ENCODE measurements at places on chromosomes 11 and 22. TPM values are rescaled to one million over a fixed set of nuclear protein-coding genes. Genes with fewer than 3 reads are reported as not detected.

Gene POTEH
- not detected for total RNA-seq

DNA sequence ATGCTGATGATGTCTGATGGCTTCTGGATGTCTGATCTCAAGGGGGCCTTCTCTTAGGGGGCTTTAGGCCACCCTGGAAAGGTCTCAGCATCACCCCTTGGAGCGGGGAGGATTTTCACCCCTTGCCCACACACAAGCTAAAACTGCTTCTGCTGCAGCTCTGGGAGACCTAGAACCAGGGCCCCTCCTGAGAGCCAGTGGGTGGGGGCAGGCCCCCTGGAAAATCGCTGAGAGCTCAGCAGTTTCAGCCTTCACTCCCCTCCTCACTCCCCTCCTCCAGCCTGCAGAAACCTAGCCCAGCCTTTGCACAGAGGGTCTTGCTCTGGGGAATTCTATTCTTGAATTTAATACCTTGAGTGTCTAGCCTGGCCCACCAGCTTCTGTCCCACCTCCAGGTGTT is 17.2 kb downstream of the CD6 start:
- DNase-seq, result peak; percentile 22

Gene UCP2
- total RNA-seq, result 47.2 TPM

DNA sequence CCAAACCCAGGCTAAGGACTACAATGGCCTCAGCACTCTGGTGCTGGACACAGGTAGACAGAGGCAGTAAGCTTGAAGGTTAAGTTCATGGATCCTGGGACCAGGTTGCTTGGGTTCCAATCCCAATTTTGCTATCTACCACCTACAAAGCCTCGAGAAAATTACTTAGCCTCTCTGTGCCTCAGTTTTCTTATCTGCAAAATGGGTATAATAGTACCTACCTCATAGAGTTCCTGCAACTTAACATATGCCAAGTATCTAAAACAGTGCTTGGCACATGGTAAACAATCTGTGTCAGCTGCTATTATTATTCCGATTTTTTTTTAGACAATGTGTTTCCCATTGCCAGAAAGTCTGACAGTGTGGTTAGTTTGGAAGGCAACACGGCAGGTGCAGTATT is 37.5 kb downstream of the SYN3 start:
- no peak for DNase-seq

Gene LRRC32
- 367 TPM for total RNA-seq

DNA sequence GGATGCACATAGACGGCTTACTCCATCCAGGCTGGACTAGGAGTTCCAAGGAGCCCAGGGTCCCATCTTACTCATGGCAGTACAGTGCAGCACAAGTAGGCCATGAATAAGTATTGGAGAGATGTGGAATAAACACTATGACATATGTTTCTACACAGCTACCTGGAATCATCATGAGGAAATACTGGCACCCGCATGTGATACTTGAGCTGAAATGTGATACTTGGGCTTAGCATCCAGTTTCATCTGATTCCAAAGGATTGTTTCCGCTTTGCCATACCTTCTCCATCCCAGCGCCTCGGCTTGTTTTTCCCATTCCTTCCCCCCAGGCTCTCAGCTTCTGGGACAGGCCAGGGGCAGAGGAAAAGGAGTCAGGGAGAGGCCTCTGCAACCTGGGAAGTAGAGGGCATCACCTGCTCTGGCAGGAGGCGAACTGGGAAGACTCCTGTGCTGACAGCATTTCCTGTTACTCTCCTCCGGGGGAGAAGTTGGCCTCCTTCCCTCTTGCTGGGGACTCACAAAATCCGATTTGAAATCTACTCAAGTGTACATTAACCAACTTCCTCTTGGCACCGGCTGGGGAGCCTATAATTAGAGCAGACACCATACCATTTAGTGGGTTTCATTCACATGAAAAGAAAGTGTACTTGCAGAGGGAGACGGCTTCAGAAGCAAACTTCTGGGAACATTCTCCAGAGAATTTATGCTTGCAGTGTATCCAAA is 187.8 kb downstream of the MIAT start:
- no peak for DNase-seq

Gene SBF1
- 104 TPM for total RNA-seq
